ENCODE measurements at places on chromosomes 4 and X.

DNA sequence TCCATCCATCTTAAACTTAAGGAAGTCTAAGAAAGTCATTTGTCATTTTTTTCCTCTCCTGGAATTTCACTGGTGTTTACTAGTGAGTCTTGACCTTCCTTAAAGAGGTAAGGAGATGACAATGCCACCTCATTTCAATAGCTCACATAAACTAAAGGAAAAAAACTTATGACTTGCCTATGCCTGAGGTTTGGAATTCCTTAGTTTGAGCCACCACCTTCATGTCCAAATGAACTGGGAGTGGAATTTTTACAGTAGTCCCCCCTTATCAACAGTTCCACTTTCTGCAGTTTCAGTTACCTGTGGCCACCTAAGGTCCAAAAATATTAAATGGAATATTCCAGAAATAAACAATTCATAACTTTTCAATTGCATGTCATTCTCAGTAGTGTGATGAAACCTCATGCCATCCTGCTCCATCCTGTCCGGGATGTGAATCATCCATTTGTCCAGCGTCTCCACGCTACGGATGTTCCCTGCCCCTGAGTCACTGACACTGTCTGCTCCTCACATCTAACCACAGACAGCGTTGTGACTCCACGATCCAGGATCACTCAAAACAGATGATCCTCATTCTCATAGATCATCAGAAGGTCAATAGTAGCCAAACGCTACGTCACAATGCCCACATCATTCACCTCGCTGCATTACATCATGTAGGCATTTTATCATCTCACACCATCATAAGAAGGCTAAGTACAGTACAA, 177.4 kb downstream of the SH3KBP1 start:
- no peak for DNase-seq

GRCh38 chr4:178838776-178839175, 1396.5 kb upstream of the AGA start:
- no peak for DNase-seq

DNA sequence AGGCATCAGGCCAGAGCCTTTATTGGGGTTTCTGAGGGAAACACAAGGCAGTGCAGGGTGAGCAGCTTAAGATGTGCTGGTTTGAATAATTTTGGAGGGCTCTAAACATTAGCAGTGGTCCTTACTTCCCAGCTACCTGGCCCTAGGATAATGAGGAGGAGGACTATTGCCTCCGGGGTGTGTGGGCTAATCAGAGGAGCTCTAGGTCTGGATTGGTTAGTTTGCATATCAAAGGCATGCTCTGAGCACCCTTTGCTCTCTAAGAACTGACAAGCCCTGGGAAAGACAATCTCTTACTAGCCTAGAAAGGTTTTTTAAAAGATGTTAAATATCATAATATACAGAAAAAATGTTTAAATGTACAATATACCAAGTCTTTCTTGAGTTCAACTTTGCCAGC, 58.4 kb downstream of the RXFP1 start:
- DNase-seq = no peak

DNA sequence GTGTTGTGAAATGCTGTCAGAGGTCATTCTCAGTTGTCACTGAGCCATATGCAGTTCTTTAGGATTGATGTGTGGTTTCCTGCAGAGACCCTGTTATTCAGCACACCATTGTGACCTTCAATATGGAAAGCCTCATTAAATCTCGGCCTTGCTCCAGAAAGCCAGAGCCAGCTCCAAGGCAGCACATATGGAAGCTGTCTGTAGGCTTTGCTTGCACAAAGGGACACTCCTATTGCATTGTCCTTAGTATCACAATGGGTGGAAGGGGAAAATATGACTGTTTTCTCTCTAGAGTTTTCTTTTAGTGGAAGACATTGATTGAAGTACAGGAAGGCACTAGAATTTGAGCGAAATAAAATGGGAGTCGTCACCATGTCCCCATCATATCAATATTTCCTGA, 179.0 kb downstream of the CEP135 start:
- DNase-seq = no peak

DNA sequence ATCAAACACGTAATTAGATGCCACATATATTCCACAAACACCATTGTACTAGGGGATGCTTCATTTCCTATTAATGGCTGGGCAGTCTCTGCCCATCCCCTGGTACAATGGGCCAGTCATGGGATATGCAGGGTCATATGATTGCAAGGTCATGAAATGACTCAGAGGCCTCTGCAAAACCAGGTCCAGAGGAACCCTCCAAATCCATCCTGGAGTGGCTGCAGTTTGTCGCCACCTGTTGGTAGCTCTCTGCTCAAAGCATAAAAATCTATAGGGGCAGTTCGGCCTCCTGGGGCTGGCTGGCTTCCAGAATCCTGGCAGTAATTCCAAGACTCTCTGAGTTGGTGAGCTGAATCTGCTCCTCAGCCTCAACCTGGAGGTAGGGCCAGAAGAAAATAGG, 22.9 kb upstream of the PUDP start:
- DNase-seq = peak; percentile 27

GRCh38 chrX:37651921-37652452, 33.6 kb upstream of the XK start:
- DNase-seq = no peak

- DNase-seq = peak; percentile 55
These were observed 18.4 kb upstream of the LDB2 start for GRCh38 chr4:16916719-16917337.

DNA sequence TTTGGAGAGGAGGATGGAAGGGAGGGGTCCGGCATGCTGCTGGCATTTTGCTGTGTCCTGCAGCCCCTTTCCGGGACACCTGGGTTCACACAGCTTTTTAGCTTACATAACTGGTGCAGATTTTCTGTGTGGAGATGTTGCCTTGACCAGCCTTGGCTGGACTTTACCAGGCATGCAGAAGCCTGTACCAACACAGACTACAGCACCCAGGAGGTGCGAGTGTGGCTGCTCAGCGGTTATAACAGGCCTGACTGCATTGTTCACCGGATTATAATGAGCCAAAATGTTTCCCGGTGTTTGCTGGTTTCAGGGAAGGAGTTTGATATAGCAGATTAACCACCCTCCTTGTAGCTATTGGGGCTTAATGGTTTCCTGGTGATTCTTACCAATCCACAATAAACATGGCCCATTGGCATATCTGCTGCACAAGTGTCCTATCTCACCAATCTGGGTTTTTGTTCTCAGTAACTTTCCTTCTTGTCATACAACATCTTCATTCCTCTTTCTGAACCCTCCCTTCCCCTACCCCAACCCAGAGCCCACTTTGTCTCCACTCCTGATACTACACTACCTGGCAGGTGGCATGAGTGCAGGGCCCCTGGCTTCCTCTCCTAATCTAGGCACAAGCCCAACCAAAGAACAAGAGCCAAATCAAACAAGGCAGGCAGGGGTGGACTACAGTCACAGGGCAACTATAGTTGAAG, 3.9 kb downstream of the RPL10 start:
- DNase-seq = no peak

- no peak for DNase-seq
These were observed 31.6 kb upstream of the RPS6KA6 start for GRCh38 chrX:84219551-84219950.

GRCh38 chrX:24167719-24168472, 18.4 kb downstream of the ZFX start:
- DNase-seq = peak; percentile 5

DNA sequence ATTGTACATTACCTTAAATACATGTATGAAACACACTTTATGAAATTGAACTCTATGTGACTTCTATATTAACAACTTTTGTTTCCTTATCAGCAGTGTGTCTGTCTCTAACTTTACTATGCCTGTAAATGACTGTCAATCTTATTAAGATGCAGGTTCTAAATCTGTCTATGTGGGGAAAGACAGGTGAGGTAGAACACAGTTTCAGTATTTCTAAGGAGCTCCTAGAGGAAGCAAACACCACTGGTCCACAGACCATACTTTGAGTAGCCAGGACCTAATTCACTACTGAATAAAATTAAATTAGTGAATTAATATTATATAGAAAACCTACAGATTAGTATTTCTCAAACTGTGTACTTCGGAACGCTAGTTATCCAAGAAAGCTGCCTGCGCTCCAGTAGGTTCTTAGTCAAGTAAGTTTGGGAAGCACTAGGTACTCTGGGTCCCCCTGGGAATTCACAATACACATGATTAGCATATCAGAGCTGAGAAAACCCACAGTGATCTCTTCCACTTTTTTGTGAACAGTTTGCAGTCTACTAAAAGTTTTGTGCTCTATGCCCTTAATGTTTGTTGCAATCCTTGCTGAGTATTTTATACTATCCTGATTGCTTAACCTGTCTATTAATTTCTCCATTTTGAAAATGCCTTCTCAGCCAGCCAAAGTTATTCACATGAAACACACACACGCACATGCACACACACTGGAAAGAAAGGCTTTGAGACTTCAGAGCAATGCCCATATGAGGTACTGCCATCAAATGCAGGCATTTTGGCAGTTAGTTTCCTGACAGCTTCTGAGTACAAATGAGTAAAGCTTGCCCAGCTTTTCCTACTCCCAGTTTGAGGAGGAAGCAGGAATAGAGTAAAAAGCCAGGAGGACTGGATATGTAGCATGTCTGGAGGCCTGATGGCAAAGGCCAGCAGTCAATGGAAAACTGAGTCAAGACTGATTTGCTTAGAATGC, 133.6 kb upstream of the CPEB2 start:
- no peak for DNase-seq

DNA sequence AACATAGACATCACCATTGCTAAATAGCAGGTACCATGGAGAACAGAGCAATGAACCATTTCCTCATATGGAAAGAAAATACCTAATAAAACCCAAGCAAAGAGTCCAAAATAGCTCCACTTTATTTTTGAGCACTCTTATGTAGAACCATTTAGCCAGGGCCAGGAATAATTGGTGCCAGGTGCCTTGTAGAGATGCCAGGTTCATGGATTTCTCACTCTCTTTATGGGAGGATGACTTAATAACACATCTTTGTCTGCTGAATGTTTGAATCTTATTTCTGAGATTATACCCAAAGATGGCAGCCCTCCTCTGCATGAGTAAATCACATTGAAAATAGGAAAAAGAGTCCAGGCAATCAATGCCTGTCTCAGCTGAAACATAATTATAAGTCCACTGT, 212.3 kb upstream of the SFRP2 start:
- DNase-seq = no peak

DNA sequence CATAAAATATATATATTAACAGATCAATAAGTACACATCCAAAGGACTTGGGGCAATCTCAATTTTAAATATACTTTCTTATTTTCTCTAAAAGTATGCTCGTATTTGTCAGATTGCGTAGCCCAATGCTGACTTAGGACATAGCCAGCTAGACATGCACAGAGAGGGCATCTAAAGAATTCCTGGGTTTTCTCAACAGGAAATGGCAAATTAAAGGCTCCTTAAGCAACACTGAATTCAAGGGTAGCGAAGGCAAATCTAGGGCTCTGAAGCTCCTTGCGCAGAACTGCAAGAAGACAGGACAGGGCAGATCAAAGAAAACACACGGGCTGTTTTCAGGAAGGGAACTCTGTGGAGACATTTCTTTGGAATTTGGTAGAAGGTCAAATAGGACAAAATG, 94.6 kb upstream of the FTHL17 start:
- DNase-seq = no peak

GRCh38 chr4:147816382-147817254, 84.7 kb downstream of the ARHGAP10 start:
- DNase-seq = no peak

GRCh38 chrX:84046403-84046984, 141.5 kb downstream of the RPS6KA6 start:
- no peak for DNase-seq

DNA sequence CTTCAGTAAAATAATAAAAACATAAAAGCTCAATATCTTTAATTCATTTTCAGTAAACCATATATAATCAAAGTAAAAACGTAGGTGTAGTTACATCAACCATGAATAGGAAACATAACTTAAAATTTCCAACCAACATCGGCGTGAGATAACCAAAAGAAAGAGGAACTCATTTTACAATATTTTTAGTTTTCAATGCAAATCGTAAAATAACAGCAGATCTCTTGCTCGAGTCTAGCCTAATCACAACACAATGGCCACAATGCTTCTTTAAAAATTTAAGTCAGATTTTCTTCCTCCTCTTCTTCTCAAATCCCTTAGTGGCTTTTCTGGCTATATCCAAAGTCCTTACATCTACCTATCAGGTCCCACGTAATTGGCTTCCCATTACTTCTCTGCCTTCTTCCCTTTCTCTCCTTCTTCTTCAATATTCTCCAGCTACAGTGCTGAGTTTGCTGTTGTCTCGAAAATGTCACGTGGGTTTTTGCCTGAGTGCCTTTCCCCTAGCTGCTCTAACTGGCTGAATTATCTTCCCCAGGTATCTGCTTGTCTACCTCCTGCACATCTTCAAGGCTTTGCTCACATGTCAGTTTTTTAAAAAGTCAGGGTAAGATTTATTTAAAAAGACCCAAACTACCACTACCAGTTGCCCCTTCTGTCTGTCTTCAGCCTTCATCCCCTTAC, 90.9 kb upstream of the BANK1 start:
- peak; percentile 38 for DNase-seq

GRCh38 chr4:167234316-167234881, at the start of gene SPOCK3:
Gene SPOCK3 (minus strand): TSS chr4:167234494.
- peak; percentile 3 for DNase-seq

GRCh38 chr4:111813555-111814140, 331.6 kb upstream of the FAM241A start:
- no peak for DNase-seq

DNA sequence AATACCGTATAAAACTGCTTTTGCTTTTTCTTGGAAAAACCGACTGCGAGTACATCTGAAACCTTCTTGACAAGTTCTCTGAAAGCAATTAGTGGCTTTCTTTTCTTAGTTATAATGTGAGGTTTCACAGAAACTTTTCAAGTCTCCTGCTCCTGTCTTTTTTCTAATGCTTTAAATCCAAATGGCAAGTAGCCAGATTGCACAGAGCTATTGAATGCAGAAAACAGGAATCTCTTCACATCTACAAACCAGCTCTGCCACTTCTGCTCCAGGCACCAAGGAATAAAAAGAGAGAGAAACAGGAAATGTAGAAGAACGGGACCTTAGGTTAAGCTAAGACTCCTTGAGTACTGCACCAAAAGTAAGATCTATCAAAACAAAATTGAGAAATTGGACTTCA, 267.3 kb upstream of the TET2 start:
- no peak for DNase-seq

GRCh38 chrX:13741695-13742094, 7.1 kb downstream of the OFD1 start:
- DNase-seq = no peak

DNA sequence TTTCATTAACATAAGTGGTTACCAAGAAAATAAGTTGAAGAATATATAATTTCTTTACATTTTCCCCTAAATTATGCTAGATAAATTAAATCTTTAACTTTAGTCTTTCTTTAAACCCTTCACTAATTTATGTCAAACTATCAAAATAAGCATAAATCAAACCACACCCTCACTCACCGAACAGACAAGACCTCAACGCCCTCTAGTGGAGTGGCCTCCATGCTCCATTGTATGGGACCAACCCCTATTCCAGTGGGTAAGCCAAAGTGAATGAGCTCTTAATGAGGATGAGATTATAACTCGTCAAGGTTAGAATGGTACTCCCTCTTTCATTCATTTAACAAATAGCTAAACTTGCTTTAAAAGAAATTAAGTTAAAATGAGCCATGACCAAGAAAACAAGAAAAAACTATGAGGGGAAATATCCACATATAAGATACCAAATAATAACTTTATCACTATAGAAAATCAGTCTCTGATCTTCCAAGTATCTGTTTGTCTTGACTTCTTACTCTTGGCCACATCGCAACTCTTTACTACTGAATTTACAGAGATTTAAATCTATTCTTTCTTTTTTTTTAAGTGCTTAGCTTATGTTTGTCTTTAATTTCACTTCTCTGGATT, 15.6 kb upstream of the BBS12 start:
- peak; percentile 66 for DNase-seq

- no peak for DNase-seq
These were observed 4.5 kb upstream of the FGF16 start for GRCh38 chrX:77442728-77443127.
